ENCODE measurements at places on chromosomes 16 and 17.

- DNase-seq, result peak; percentile 76
Measured at GRCh38 chr16:67246756-67247191, 507 bp downstream of the FHOD1 start.

DNA sequence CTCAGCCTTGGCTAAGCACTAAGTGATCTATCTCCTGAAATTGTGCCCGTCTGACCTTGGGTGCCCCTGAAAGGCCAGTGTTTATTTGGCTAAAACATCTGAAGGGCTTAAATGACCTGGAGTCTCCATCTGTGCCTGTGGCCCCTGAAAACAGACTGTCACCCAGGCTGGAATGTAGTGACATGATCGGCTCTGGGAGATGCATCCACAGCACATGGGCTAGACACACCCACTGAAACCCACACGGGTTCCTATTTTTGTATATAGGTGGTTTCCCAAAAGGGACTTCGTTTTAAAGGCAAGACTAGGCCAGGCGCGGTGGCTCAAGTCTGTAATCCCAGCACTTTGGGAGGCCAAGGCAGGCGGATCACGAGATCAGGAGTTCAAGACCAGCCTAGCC, 13.5 kb downstream of the CEP295NL start:
- DNase-seq, result no peak

- no peak for DNase-seq
Measured at GRCh38 chr16:48075398-48075797, 80.4 kb downstream of the ABCC12 start.

- DNase-seq, result no peak
Measured at GRCh38 chr17:67386965-67387551, 10.0 kb downstream of the PITPNC1 start.

DNA sequence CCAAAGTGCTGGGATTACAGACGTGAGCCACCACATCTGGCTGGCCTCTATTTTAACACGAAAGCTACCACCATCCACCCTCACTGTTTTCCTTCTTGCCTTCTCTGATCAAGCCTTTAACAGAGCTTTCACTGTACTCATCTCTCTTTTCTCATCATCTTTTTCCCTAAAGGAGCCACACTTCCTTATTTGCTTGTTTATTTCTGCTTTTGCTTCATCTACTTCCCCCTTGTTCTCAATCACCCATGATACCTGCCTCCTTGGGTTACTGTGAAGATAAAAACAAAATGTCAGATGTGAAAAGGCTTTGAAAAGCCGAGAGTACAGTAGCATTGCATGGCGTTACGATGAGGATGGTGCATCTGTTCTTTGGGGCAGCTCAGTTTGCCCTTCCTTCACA, 79.9 kb downstream of the ZNF18 start:
- DNase-seq, result no peak

- no peak for DNase-seq
Measured at GRCh38 chr16:31708348-31708747, 165.3 kb upstream of the ZNF267 start.

GRCh38 chr17:2821868-2822267, 25.6 kb downstream of the RAP1GAP2 start:
- DNase-seq, result no peak

- DNase-seq, result no peak
Measured at GRCh38 chr16:87028481-87029320, 288.5 kb downstream of the C16orf95 start.

DNA sequence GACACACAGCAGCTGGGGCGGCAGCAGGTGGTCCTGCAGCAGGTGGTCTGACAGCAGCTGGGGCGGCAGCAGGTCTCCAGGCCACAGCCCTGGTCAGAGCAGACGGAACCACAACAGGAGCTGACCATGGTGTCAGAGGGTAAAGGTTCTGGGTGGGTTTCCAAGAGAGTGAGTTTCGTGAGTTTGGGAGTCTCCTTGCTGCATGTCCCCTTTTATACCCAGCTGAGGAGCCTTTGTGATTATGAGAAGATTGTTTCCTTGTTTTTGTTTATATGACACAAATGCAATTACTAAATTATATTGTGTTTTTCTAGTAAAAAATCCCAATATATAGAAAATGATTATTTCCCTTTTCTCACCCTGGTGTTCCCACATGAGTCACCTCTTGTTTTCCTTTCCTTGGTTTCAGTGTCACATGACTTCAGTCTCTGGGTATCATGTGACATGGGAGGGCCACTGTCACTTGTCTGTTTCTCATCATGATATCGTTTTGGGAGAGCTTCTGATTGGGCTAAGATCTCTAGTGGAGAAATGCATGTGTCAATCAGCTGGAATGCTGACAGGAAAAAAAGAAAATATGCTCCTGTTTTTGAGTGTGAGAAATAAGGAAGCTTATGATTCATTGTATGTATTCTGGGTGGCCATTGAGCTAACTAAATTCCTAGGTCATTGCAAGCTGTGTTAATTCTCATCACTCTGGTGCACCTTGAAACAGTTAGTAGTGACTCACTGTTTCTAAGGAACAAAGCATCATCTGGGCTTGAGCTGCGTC, at the start of gene KRTAP4-6:
Gene KRTAP4-6 (minus strand): TSS at position 185 of the 772 bp plus-strand sequence. CDS start 57 bp downstream, at position 128.
- DNase-seq, result no peak

DNA sequence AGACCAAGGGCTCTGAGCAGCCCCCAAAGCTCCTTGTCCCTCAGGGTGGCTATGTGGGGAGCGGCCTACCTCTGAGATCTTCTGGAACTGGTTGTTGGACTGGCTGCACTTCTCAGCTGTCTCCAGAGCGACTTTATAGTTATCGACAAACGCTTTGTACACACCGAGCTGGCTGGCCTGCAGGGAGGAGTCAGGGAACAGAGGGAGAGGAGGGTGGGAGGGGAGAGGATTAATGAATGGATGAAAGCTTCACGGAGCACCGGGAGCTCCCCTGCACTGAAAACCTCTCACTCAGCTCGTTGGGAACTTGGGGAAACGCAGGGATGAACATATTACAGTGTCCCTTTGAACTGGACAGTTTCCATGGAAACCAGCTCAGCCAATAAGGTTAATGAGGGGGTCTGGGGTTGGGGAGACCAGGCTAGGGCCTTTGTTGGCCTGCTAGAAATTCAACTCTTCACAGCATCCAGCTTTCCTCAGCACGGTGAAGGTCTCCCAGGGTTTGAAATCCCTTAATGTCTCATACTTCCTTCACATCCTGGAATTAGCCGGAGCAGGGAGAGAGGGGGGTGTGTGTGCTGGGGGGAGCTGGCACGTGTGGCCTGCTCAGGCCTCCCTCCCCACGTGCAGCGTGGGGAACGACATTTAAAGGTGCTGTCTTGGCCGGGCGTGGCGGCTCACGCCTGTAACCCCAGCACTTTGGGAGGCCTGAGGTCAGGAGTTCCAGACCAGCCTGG, 86.7 kb downstream of the TIMM22 start:
- no peak for DNase-seq

GRCh38 chr16:78474762-78475161, 375.3 kb downstream of the WWOX start:
- DNase-seq, result no peak

GRCh38 chr17:79633154-79633553, 22.3 kb upstream of the RBFOX3 start:
- no peak for DNase-seq

- no peak for DNase-seq
Measured at GRCh38 chr17:67435786-67436185, 58.7 kb downstream of the PITPNC1 start.

DNA sequence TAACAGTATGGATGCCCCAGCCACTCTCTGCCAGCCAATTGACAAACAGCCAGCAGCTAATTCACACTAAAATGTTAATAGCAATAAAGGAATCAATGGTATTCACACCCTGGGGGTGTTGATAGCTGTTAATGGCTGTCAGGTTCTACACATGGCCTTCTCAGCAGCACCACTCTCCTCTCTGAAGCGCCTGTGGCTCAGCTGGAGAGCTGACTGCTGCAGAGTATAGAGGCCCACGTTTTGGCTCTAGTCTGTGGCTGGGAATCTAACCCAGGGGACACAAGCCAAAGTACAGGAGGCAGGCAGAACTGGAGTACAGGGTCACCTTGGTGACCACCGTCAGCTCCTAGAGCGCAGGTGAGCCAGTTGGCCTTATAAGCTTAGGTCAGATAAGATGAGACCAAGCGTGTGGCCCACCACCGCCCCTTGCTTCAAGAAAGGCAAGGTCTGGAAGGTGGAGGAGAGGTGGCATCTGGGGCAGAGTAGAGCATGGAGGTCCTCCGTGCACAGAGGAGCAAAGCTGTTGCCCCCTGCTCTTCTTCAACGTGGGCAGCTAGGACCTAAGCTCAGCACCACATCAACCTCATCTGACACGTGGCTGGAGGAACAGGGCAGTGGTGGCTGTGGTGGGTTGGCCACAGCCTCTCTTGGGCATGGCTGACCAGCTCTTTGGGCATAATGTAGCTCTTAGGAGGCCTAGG, 25.4 kb downstream of the CCR7 start:
- DNase-seq, result no peak

- no peak for DNase-seq
Measured at GRCh38 chr16:85485379-85485778, 127.7 kb upstream of the GSE1 start.

DNA sequence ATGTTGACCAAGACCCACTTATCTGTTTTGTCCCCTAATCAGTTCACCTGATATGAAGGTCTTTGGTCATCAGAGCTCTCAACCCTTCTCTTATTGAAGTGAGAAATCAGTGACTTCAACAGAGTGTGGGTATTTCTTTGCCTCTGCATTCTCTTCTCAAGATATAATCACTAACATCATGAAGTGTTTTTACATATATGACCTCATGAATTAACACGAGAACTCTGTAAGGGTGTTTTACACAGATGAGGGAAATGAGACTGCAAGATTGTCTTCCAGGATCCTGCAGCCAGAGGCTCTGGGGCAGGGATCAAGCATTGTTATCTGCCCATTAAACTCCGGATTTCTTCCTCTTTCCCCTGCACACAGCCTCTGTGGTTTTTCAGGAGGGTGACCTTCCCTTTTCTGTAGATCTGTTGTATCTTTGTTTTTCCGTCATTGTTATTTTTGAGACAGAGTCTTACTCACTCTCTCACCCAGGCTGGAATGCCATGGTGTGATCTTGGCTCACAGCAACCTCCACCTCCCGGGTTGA, 22.7 kb downstream of the LCMT1 start:
- no peak for DNase-seq

DNA sequence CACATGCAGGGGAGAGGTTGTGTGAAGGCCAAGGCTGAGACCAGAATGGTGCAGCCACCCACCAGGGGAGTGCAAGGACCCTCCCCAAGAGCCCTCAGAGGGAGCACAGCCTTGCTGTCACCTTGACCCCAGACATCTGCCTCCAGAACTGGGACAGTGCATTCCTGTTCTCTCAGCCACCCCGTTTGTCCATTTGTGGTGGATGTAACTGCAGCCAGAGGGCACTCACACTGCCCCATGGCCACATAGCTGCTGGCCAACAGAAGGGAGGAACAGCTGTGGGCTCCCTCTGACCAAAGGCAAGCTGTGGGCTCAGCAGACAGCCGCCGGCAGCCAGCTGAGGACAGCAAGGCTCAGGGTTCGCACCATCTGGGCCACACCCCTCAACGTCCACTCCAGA, 49.8 kb upstream of the KLHDC4 start:
- DNase-seq, result no peak

DNA sequence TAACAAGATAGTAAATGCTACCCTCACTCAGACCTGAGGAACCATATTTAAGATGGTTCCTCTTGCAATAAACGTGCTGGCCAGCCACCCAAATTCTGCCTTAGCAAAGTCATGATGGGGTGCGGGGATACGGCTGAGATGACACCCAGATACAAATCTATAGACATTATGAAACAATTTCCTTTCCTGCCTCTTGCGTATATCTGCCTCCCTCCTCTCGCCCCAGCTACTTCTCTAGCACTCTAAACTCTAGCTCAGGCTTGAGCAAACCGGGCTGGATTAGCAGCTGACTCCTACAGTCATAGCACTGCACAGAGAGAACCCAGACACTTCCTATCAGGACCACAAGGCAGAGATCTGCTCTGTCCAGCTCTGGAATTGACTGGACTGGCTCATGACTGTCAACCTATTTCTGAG, 22.3 kb downstream of the CD300LF start:
- no peak for DNase-seq

DNA sequence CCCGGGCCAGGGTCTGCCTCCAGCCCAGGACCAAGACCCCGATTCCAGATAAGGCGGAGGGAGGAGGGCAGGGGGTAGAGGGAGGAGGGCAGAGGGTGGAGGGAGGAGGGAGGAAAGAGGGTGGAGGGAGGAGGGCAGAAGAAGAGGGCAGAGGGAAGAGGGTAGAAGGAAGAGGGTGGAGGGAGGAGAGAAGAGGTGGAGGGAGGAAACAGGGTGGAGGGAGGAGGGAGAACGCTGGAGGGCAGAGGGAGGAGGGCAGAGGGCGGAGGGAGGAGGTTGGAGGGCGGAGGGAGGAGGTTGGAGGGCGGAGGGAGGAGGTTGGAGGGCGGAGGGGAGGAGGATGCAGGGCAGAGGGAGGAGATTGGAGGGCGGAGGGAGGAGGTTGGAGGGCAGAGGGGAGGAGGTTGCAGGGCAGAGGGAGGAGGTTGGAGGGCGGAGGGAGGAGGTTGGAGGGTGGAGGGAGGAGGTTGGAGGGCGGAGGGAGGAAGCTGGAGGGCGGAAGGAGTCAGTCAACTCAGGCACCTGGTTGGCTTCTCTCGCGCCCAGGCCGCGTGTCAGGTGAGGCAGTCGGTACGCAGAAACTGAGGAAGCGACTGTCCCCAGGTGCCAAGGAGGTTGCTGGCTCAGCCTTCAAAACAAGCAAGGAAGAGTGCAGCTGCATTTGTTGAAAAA, 65.2 kb downstream of the KLHDC4 start:
- no peak for DNase-seq

GRCh38 chr17:3512505-3513171, 36.8 kb downstream of the ASPA start:
- DNase-seq, result peak; percentile 84

- DNase-seq, result no peak
Measured at GRCh38 chr17:81615401-81615930, 21.4 kb downstream of the NPLOC4 start.

- DNase-seq, result no peak
Measured at GRCh38 chr16:57571098-57571497, 28.7 kb downstream of the ADGRG5 start.

GRCh38 chr16:47110939-47111338, 32.8 kb downstream of the NETO2 start:
- no peak for DNase-seq

DNA sequence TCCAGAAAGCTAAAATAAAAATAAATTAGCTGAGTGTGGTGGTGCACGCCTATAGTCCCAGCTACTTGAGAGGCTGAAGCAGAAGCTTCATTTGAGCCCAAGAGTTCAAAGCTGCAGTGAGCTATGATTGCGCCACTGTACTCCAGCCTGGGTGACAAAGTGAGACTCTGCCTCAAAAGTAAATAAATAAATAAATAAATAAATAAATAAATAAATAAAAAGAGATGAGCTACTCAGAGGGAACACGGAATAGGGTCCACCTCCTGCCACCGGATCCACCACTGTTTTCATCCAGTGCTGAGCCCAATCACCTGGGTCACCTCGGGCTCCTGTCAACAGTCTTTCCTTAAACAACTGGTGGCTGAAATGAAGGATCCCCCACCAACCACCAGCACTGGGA, 6.7 kb upstream of the DPEP3 start:
- no peak for DNase-seq

- no peak for DNase-seq
Measured at GRCh38 chr17:2369551-2370210, 31.2 kb downstream of the MNT start.

Data from gastrocnemius medialis (tissue), 4 donors.